Neural progenitor cell (in vitro differentiated cells): ENCODE measurements at places on chromosomes 2 and 18.
A peak's percentile ranks its signal among the peaks of the same experiment; 100 is the strongest.

GRCh38 chr18:76252880-76253279 lies 242.2 kb downstream of the ZNF516 start:
- no peak overlapping the region for H3K4me3 ChIP-seq
- H3K27me3 ChIP-seq: no peaks in the 10 kb centered on the region
- H3K36me3 ChIP-seq: no peaks in the 10 kb centered on the region

- peak overlapping the region; percentile 72 for H3K27ac ChIP-seq
- H3K27me3 ChIP-seq: peaks cover 28% of the 10 kb centered on the region
- peak; percentile 85 for DNase-seq
- H3K4me3 ChIP-seq: peak overlapping the region; percentile 12
- no peaks in the 10 kb centered on the region for H3K36me3 ChIP-seq
Observed at GRCh38 chr2:103789381-103790095, 1027.7 kb downstream of the TMEM182 start.

- no peak for DNase-seq
- H3K4me3 ChIP-seq: no peak overlapping the region
- no peaks in the 10 kb centered on the region for H3K27me3 ChIP-seq
- no peak overlapping the region for H3K27ac ChIP-seq
Observed at GRCh38 chr2:203797712-203798111, 69.9 kb upstream of the CTLA4 start.

- no peaks in the 10 kb centered on the region for H3K36me3 ChIP-seq
- no peak overlapping the region for H3K4me3 ChIP-seq
- H3K4me1 ChIP-seq: peaks cover 14% of the 10 kb centered on the region
- H3K27me3 ChIP-seq: peaks cover 11% of the 10 kb centered on the region
- H3K27ac ChIP-seq: no peak overlapping the region
Observed at GRCh38 chr2:25159949-25160348, 8.4 kb downstream of the POMC start.

GRCh38 chr18:36411745-36412168 lies 114.2 kb downstream of the FHOD3 start:
- no peaks in the 10 kb centered on the region for H3K27me3 ChIP-seq
- H3K4me3 ChIP-seq: no peak overlapping the region
- no peak overlapping the region for H3K27ac ChIP-seq
- peaks cover 2% of the 10 kb centered on the region for H3K4me1 ChIP-seq

DNA sequence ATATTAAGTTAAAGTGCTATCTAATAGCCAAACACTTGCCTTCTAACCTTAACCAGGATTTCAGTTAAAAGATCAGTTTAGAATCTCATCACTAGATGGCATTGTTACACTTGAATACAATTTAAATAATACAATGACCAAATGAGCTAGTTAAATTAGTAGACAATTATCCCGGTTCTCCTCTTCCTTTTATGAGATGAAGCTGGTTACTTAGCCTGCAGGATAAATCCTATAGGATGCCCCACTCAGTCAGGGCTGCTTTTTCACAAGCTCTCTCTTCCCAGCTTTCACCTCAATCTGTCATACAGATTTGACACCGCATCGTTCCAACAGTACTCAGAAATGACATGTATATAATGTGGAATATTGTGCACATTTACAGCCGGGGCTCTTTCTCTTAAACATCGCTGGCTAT lies 678.8 kb downstream of the KCNJ3 start:
- H3K4me3 ChIP-seq: no peak overlapping the region
- DNase-seq: peak; percentile 37
- no peak overlapping the region for H3K27ac ChIP-seq
- no peaks in the 10 kb centered on the region for H3K4me1 ChIP-seq

DNA sequence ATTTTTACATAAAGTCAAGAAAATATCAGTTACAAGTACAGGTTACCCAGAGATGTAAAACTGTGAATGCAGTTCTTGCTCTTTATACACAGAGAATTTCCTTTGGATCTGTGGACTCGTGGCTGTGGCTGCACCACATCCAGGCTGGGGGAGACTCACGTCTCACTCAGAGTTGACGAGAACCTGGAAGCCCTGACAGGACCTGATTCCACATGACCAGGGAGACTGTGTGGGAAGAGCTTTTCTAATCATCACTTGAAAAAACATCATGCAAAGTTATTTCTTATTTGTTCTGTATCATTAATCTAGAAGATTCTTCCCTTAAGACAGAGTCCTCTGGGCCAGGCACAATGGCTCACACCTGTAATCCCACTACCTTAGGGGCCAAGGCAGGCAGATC lies 1159.0 kb downstream of the RPIA start:
- no peaks in the 10 kb centered on the region for H3K4me1 ChIP-seq
- no peaks in the 10 kb centered on the region for H3K27me3 ChIP-seq
- DNase-seq: no peak
- H3K4me3 ChIP-seq: no peak overlapping the region
- H3K36me3 ChIP-seq: no peaks in the 10 kb centered on the region

- no peak for DNase-seq
- peaks cover 23% of the 10 kb centered on the region for H3K4me1 ChIP-seq
- H3K27ac ChIP-seq: no peak overlapping the region
- no peak overlapping the region for H3K4me3 ChIP-seq
Observed at GRCh38 chr2:148614322-148615049, 30.1 kb upstream of the EPC2 start.

GRCh38 chr2:97808816-97809215 lies 95.4 kb downstream of the ZAP70 start:
- no peak overlapping the region for H3K4me3 ChIP-seq
- H3K4me1 ChIP-seq: peaks cover 21% of the 10 kb centered on the region
- peaks cover 6% of the 10 kb centered on the region for H3K36me3 ChIP-seq
- H3K27ac ChIP-seq: no peak overlapping the region
- no peak for DNase-seq

- no peaks in the 10 kb centered on the region for H3K36me3 ChIP-seq
- H3K4me3 ChIP-seq: no peak overlapping the region
Observed at GRCh38 chr2:134362152-134362668, 108.3 kb downstream of the MGAT5 start.

GRCh38 chr2:54589340-54590215 lies 133.5 kb downstream of the SPTBN1 start:
- no peak overlapping the region for H3K27ac ChIP-seq
- H3K4me1 ChIP-seq: no peaks in the 10 kb centered on the region
- DNase-seq: no peak
- H3K4me3 ChIP-seq: no peak overlapping the region
- no peaks in the 10 kb centered on the region for H3K36me3 ChIP-seq

GRCh38 chr18:1542230-1542774 lies 637.6 kb downstream of the ADCYAP1 start:
- DNase-seq: no peak
- H3K27me3 ChIP-seq: no peaks in the 10 kb centered on the region
- no peaks in the 10 kb centered on the region for H3K36me3 ChIP-seq
- H3K4me1 ChIP-seq: no peaks in the 10 kb centered on the region
- H3K4me3 ChIP-seq: no peak overlapping the region

DNA sequence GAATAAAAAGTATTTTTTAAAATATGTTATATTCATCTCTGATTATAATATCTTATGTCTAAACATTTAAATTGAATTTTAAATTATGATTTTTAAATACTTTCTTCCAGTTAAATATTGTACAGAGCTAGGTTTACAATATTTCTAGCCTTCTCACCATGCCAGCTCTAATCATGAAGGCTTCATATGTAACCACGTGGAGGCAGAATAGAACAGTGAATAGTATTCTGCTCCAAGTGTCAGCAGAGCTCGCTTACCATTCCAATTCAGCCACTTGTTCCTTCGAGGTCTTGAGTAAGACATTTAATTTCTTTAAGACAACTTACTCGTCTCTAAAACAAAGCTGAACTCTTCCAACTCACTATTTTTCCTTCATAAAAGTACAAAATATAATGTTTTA lies 871.8 kb downstream of the SUCLG1 start:
- no peaks in the 10 kb centered on the region for H3K27me3 ChIP-seq
- no peak for DNase-seq
- H3K4me3 ChIP-seq: no peak overlapping the region
- H3K36me3 ChIP-seq: peaks cover 3% of the 10 kb centered on the region
- H3K4me1 ChIP-seq: peaks cover 24% of the 10 kb centered on the region

GRCh38 chr2:122055521-122055931 lies 300.1 kb downstream of the TSN start:
- H3K27ac ChIP-seq: no peak overlapping the region
- no peaks in the 10 kb centered on the region for H3K4me1 ChIP-seq
- no peaks in the 10 kb centered on the region for H3K36me3 ChIP-seq

DNA sequence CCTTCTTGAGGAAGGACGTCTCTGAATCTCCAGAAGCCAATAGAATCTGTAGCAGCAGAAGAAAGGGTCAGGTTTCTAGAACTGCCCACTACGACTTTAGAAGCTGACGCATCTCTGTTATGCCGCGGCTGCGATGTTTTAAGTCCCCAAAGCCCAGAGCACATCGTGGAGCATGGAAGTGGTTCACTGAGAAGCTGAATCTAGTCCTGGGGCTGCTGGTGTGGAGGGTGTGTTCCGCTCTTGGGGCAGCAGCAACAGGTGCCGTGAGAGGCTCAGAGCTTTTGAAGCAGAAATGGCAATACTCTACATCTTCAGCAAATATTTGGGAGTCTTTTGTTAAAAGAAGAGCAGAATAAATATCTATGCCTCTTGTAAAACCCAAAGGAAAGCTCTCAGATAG lies 48.9 kb upstream of the RMDN2 start:
- H3K27ac ChIP-seq: no peak overlapping the region
- H3K36me3 ChIP-seq: no peaks in the 10 kb centered on the region
- H3K4me3 ChIP-seq: no peak overlapping the region

- H3K36me3 ChIP-seq: no peaks in the 10 kb centered on the region
- no peak overlapping the region for H3K27ac ChIP-seq
- no peak for DNase-seq
- H3K4me3 ChIP-seq: no peak overlapping the region
Observed at GRCh38 chr2:99613980-99614379, 124.2 kb upstream of the REV1 start.

DNA sequence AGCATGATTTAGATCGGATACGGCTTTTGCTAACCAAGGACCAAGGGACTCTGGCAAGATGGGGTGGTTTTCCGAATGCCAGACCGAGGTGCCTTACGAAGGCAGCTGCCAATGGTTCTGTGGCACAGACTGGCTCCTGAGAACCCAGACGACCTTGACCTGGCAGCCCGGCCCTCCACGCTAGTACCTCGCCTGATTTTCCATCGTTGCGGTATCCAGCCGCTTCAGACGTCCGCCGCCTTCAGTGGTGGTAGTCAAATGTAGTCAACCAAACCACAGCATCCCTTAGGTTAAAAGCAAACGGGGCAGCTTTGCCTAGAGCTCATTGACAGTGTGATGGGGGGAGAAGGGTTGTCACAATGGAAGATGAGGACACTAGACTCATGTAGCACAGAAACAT lies 42.6 kb downstream of the GBX2 start:
- no peaks in the 10 kb centered on the region for H3K4me1 ChIP-seq
- H3K36me3 ChIP-seq: no peaks in the 10 kb centered on the region
- H3K27ac ChIP-seq: no peak overlapping the region
- no peak overlapping the region for H3K4me3 ChIP-seq
- DNase-seq: no peak

GRCh38 chr2:56314796-56315195 lies 131.0 kb downstream of the CCDC85A start:
- H3K4me1 ChIP-seq: no peaks in the 10 kb centered on the region
- no peaks in the 10 kb centered on the region for H3K36me3 ChIP-seq
- H3K27me3 ChIP-seq: no peaks in the 10 kb centered on the region
- no peak overlapping the region for H3K27ac ChIP-seq
- no peak for DNase-seq

- no peaks in the 10 kb centered on the region for H3K36me3 ChIP-seq
- no peak for DNase-seq
- H3K27me3 ChIP-seq: no peaks in the 10 kb centered on the region
- no peaks in the 10 kb centered on the region for H3K4me1 ChIP-seq
Observed at GRCh38 chr2:106523976-106524665, 37.0 kb downstream of the CD8B2 start.

DNA sequence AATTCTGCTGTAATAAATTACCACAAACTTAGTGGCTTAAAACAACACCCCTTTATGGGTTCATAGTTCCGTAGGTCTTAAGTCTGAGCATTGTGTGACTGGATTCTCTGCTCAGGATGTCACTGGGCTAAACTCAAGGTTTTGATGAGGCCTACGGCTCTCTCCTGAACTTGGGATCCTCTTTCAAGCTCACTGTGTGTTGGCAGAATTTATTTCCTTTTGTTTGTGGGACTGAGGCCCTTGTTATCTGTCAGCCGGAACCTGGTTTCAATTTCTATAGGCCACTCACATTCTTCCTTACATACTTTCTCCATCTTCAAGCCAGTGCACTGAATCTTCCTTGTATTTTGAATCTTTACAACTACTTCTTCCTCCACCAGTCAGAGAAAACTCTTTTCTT lies 290.2 kb downstream of the AKAIN1 start:
- DNase-seq: no peak
- H3K27me3 ChIP-seq: no peaks in the 10 kb centered on the region
- no peaks in the 10 kb centered on the region for H3K36me3 ChIP-seq
- peaks cover 32% of the 10 kb centered on the region for H3K4me1 ChIP-seq
- no peak overlapping the region for H3K4me3 ChIP-seq

DNA sequence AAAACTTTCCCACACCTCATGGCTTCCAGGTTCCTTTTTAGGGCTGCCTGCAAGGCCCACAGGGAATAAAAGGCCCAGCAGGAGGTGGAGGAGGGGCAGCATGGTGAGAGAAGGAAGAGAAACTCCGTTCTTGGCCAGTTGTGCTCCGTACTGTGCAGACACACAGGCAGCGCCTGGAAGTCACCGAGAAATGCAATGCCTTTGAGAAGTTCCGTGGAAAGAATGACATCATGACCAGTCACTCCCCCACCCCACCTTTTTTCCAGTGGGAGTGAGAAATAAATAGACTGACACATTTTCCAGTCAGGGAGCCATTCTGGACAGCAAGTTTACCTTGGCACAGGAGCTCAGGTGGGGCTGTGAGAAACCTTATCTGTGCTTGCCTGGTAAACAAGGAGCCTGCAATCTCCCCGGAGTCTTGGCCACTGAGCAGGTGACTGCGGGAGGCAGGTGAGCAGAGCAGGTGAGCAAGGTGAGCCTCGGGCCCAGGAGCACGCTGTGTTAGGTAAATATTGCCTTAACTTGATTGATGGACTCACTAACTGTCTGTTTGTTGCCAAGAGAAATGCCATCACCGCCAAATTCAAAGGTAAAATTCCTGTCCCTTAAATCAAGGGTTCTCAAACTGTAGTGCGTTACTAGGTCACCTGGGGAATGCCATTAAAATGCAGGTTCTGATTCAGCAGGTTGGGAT lies 13.5 kb upstream of the LBH start:
- no peak overlapping the region for H3K4me3 ChIP-seq
- no peaks in the 10 kb centered on the region for H3K36me3 ChIP-seq
- H3K27me3 ChIP-seq: no peaks in the 10 kb centered on the region
- H3K27ac ChIP-seq: no peak overlapping the region

- peaks cover 28% of the 10 kb centered on the region for H3K27me3 ChIP-seq
- peak within 1 kb of the TSS; percentile 92 for H3K4me3 ChIP-seq
- H3K27ac ChIP-seq: no peak within 1 kb of the TSS
- no peaks in the 10 kb centered on the region for H3K36me3 ChIP-seq
- peak; percentile 96 for DNase-seq
Observed at GRCh38 chr18:8608795-8609658, at the start of gene RAB12. TSS of gene RAB12 (plus strand) at chr18:8609437. CDS start at chr18:8609440, 3 bp downstream.

- no peaks in the 10 kb centered on the region for H3K4me1 ChIP-seq
- no peak overlapping the region for H3K27ac ChIP-seq
- no peaks in the 10 kb centered on the region for H3K36me3 ChIP-seq
- H3K27me3 ChIP-seq: no peaks in the 10 kb centered on the region
Observed at GRCh38 chr2:237312021-237312755, 101.8 kb downstream of the COL6A3 start.

- H3K27me3 ChIP-seq: no peaks in the 10 kb centered on the region
- peaks cover 8% of the 10 kb centered on the region for H3K4me1 ChIP-seq
- H3K4me3 ChIP-seq: no peak overlapping the region
- no peaks in the 10 kb centered on the region for H3K36me3 ChIP-seq
- DNase-seq: no peak
Observed at GRCh38 chr2:105857076-105857740, 112.5 kb downstream of the NCK2 start.
